ENCODE measurements at places on chromosomes 13 and 19.

DNA sequence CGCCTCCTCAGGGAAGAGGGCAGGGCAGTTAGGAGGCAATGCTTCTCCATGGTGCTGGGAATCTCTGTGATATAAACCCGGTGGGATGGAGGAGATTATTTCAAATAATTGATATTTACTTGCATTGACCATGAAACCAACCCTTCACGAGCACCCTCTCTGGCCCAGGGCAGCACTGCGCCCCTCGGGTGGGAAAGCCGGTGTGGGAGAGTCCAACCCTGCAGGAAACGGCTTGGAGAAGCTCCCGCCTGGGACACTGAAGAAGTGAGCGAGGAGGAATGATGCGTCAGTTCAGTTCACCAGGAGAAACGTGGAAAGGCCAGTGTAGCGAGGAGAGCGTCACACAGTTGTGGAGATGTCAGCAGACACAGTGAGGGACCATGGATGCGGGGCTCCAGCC is 99.9 kb downstream of the COL4A2 start:
- no peak for DNase-seq

- no peak for DNase-seq
Observed at GRCh38 chr19:48445256-48445605, 552 bp upstream of the GRWD1 start.

DNA sequence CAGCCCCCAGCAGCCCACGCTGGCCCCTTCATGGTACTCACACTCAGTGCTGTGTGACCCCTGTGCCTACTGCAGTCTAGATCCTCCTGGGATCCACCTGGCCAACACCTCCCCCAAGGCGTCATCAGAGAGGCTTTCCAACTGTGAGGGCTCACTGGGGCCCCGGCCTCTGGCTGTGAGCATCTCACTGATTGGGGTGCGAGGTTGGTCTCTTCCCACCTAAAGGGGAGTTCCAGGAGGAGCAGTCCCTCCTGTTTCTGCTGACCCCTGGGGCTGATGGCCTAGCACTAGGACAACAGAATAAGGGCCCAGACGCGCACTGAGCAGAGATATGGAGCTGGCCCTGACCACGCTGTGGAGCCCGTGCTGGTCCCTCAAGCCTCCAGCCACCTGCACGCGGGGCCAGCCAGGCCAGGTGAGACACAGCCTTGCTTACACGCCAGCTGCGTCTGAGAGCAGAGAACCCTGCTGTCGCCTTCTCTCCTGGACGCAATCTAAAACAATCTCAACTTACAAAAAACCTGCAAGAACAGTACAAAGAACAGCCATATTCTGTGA is 32.2 kb downstream of the ELL start:
- DNase-seq: no peak

DNA sequence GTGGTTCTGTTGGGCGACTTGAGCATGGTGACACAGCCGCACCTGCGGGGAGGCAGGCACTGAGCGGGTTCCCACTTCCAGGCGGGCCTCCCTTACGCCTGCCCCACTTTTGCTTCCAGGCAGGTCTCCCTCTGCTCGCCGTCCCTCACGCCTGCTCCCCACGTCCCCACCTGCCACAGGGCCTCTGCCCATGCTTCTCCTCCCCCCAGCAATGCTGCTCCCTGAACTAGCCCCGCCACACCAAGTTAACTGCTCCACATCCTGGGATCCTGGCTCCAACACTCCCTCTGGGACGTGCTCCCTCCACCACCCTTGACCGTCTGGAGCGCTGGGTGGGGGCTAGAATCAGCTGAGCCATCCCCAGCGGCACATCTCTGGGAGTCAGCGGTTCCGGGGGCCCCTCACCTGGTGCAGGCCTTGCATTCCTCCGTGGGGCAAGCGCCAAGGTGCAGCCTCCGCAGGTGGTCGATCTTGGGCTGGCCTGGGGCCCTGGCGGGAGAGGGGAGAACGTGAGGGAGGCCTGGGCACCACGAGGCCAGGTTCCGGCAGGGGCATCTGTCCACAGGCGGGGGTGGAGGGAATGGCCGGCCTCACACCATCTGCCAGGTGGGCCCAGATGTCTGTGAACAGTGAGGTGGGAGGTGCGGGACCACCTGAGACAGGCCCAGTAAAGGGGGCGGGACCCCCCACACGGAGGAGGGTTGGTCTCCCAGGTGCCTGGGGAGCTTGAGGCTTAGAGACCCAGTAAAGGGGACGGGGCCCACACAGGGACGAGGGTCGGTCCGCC is 9.2 kb downstream of the CFD start:
- no peak for DNase-seq

- DNase-seq: no peak
Observed at GRCh38 chr19:7959211-7959610, 15.7 kb upstream of the TIMM44 start.

DNA sequence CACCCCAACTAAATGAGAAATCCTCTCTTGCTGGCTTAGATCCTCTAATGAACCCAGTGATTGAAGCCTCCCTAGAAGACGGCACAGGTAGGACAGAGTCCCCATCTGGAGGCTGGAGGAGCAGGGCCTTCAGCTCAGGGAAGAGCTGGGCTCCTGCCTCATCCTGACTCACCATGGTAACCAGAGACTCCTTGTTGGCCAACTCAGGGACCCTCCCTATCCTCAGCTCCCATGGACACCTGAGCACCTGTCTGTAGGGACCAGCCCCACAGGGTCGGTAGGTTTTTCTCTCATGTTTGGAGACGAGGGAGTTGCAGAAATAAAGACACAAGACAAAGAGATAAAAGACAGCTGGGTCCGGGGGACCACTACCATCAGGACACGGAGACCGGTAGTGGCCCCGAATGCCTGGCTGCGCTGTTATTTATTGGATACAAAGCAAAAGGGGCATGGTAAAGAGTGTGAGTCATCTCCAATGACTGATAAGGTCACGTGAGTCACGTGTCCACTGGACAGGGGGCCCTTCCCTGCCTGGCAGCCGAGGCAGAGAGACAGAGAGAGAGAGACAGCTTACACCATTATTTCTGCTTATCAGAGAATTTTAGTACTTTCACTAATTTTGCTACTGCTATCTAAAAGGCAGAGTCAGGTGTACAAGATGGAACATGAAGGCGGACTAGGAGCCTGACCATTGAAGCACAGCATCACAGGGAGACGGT is 26.6 kb downstream of the SIGLEC7 start:
- DNase-seq: no peak
